ENCODE measurements at places on chromosomes 12 and 14. TPM values are rescaled to one million over a fixed set of nuclear protein-coding genes. Genes with fewer than 3 reads are reported as not detected.

RD3L gene
- not detected for total RNA-seq

SDR9C7 gene
- total RNA-seq: not detected

CDC42BPB gene
- 92.5 TPM for total RNA-seq

MTERF2 gene
- 2.1 TPM for total RNA-seq

POTEM gene
- total RNA-seq: not detected

EPS8 gene
- total RNA-seq: 15.2 TPM

SPX gene
- total RNA-seq: 9.4 TPM

CLEC4E gene
- not detected for total RNA-seq

TAS2R8 gene
- not detected for total RNA-seq

GPRC5D gene
- not detected for total RNA-seq

OR4Q3 gene
- not detected for total RNA-seq

OASL gene
- total RNA-seq: 1.1 TPM

TAS2R14 gene
- total RNA-seq: 0.96 TPM

OVCH1 gene
- total RNA-seq: not detected

RTL1 gene
- not detected for total RNA-seq

FSCB gene
- total RNA-seq: not detected

CHURC1 gene
- 30.9 TPM for total RNA-seq

PTPRO gene
- 0.24 TPM for total RNA-seq

IAPP gene
- not detected for total RNA-seq

MEG3 gene
- 5.1 TPM for total RNA-seq

HIP1R gene
- 60.7 TPM for total RNA-seq

TMPRSS12 gene
- total RNA-seq: not detected

NAV3 gene
- total RNA-seq: 5.8 TPM

JPH4 gene
- total RNA-seq: not detected

GPX2 gene
- 2.2 TPM for total RNA-seq

SNRPF gene
- total RNA-seq: 7.9 TPM
